ENCODE measurements at places on chromosomes 11 and 22.

DNA sequence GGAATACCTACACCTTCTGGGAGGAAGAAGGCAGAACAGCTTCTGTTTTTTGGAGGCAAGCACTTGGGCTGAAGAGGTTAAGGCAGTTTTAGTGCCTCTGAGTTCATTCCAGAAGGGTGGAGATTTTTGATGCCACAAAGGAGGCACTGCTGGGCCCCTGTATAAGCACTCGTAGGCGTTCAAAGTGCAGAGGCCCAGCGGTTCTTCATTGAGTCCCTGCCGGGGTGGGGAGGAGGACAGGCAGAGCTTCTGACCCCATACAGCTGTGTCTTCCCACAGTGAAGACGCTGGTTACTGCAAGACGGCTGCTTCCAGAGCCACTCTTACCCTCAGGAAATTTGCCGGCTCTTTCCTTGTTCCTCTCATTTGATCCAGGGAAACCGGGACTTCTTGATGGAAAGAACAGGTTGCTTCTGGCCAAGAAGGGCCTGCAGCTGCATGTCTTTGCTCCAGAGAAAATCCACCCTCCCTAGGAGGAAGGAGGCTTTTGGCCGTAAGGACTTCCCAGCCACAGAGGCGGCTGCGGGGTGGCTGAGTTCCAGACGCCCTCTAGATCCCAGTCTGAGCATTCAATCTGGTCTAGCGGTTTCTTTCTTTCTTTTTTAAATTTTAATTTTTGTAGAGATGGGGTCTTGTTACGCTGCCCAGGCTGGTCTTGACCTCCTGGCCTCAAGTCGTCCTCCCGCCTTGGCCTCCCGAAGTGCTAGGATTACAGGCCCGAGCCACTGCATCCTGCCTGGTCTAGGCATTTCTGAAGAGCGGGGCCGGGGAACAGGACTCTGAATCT lies 9.4 kb downstream of the ADAMTS15 start:
- DNase-seq, result no peak

GRCh38 chr22:48891688-48892577 lies 935.7 kb downstream of the BRD1 start:
- no peak for DNase-seq

GRCh38 chr11:12282676-12283075 lies 94.7 kb upstream of the PARVA start:
- DNase-seq, result no peak

- DNase-seq, result no peak
Observed at GRCh38 chr11:26331911-26332571, at the start of gene ANO3. Gene ANO3, plus strand, starts transcription at chr11:26332130. Its CDS starts 146 bp downstream, at chr11:26332276.

DNA sequence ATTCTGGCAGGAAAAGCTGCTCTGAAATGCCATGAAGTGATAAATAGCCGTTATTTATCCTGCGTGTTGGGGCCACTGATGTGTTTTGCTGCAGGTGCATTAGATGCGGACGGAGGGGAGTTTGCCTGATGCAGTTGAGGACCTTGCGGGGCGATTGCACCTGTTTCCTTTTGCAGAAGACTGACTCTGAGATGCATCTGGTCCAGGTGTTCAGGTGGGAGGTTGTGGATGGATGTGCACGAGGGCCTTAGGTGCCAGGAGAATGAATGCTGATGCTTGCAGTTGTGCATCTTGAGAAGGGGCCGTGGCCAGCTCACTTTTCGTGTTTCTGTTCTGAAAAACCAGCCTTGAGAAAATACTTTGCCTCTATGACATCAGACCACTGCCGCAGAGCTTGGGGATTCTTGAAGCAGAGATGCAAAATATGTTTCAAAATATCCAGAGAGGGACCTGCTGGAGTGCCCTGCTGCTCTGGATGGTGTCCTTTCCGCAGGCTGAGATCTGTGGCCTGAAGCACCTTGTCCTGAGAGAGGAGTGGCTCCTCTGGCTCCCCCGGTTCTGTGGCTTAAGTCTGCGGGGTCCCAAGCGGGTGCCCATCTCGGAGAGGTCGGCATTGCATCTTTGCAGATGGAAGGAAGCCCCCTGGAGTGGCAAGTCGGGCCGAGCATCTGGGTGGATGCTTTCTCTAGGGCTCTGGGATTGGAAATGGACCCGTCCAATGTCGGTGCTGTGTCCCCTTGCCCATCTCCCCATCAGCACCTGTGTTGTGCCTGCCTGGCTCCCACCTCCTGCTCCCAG lies 1031.1 kb downstream of the TBC1D22A start:
- no peak for DNase-seq

GRCh38 chr22:30186041-30186440 lies 60.5 kb downstream of the LIF start:
- DNase-seq, result no peak

DNA sequence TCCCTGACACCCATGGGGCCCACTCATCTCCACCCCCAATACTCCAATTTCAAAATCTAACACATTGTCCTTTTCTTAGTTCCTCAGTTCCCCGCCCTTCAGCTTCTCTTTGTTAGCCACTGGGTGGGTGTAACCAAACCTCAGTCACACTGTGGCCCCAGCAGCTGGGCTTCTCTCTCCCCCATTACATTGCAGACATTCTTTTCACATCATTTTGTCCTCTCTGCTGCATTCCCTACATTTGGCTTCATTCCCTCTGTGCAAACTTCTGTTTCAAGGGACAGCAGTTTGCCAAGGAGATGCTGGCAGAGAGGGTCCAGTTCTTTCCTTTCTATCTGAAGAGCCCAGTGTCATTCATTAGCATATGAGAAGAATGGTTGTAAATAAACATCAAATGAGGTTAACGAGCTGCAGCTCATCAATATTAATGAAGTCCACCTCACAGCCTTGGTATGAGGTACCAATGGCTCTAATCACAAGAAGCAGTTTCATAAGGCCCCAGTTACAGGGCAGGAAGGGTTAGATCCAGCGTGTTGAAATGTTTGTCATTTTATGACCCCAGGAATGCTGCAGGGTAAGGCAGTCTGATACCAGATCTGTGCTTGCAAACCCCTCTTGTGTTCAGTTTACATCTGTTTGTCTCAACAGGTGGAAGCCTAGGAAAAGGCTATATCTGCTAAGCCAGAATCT lies 72.3 kb downstream of the ARFGAP2 start:
- DNase-seq, result no peak

DNA sequence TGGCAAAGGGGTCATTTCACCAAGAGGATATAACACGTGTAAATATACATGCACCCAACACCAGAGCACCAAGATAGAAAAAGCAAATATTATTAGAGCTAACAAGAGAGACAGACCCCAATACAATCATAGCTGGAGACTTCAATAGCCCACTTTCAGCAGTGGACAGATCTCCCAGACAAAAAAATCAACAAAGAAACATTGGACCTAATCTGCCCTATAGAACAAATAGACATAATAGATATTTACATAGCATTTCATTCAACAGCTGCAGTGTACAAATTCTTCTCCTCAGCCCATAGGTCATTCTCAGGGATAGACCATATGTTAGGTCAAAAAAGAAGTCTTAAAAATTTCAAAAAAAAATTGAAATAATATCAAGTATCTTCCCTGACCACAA lies 312.8 kb downstream of the TTC28 start:
- DNase-seq, result no peak

GRCh38 chr11:119791047-119791446 lies 62.0 kb upstream of the NECTIN1 start:
- no peak for DNase-seq

- no peak for DNase-seq
Observed at GRCh38 chr11:44032299-44033085, 15.3 kb upstream of the ACCSL start.

DNA sequence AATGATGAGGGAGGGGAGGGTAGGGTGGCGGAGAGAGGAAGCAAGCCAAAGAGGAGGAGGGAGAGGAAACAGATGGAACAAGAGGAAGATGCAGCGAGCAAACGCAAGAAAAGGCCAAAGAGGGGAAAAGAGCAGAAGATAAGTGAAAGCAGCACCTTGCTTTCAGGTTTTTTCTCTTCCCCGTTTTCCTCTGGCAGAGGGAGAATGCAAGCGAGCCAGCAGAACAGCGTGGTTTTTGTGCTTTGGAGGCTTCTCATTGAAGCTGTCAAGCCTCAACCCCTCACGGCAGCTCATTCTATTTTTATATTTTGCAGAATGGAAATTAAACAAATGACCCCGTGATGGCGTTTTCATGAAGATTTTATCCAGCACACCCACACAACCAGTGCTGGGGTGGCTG lies 67.1 kb upstream of the GRAMD1B start:
- DNase-seq, result no peak

DNA sequence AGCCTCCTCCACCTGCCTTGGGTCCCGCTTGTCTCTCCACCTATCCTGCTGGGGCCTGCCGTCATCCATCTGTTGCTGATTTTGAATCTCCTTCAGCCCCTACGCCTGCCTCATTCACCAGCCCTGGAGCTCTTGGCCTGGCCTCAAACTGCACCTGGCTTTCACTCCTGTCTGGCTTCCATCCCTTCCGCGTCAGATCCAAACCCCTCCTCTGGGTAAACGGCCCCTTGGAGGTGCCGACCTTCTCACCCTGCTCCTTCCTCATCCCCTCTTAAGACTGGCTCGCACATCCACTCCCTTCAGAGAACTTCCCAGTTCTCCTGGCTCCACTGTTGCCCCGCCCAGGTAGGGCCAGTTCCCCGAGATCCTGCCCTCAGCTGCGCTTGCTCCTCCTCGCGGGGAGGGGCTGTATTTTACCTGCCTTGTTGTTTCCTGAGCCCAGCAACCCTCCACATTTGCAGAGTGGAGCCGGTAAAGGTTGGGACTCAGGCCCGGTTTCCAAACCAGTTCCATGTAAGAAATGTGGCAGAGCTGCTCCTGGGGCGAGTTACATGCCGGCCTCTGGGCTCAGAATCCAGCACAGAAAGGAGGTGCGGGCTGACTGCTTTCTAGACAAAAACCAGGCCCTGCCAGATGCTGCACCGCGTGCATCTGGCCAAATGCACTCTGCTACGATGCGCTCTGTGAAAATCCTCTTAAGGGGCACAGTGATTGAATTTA lies 13.9 kb upstream of the SHANK2 start:
- DNase-seq, result no peak

DNA sequence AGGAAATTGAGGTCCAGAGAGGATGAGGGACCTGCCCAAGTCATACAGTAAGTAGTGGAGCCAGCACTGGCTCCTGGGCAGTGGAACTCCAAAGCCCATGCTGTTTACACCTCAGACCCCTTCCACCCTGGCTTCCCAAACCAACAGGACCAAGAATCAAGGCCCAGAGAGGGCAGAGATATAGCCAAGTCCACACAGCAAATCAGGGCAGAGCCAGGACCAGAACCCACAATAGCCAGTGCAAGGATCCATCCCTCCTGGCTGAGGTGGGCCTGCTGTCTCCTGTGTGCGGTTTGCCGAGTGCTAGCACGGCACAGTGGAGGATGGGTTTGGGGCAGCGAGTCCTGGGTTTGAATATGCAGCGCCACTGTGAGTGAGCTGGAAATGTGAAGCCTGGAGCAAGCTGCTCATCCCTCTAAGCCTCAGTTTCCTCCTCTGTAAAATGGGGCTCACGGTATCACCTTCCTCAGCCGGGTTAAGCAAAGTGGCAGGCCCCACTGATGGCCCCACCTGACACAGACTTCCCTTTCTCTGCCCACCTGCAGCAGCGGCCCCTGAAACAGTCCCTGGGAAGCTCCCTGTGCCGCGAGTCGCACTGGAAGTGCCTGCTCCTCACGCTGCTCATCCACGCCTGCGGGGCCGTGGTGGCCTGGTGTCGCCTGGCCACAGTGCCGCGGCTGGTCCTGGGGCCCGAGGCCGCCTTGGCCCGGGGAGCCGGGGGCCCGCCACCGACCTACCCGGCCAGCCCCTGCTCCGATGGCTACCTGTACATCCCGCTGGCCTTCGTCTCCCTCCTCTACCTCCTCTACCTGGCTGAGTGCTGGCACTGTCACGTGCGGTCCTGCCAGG lies 2.3 kb downstream of the TMEM151A start:
- DNase-seq, result no peak

- DNase-seq, result no peak
Observed at GRCh38 chr11:48093795-48094642, 113.7 kb downstream of the PTPRJ start.

DNA sequence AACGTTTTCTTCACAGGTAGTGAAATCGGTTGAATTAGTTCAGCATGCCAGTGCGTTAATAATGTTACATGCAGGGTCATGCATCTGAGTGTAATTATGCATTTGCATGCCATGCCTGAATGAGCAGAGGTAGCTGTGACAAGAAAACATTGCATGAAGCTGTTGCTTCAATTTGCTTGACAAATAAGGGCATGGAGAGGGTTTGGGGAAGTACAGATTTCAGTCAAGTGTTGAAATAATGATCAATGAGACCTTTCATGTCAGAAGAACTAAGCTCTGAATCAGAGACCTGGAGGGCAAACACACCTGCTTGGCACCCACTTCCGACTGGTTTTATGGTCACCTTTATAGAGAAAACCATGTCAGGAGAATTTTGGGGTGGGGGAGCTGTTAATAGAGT lies 221.4 kb downstream of the DBX1 start:
- DNase-seq, result no peak

DNA sequence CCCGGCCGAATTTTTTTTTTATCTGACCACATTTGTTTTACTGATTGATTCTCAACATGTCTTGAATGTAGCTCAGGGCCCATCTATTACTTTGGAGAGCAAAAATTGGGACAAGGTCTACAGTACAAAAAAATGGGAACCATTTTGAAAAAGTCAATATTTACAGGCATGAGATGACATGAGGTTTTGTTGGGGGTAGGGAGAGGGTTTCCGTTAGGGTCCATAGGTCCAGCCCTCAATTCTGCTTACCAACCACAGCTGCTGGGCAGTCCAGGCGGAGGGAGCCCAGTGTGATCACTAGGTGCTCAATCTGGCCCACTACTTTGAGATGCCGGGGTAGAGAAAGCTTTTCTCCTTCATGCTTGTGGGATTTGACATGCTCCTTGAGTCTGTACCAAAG lies 18.3 kb downstream of the NRIP3 start:
- DNase-seq, result no peak

DNA sequence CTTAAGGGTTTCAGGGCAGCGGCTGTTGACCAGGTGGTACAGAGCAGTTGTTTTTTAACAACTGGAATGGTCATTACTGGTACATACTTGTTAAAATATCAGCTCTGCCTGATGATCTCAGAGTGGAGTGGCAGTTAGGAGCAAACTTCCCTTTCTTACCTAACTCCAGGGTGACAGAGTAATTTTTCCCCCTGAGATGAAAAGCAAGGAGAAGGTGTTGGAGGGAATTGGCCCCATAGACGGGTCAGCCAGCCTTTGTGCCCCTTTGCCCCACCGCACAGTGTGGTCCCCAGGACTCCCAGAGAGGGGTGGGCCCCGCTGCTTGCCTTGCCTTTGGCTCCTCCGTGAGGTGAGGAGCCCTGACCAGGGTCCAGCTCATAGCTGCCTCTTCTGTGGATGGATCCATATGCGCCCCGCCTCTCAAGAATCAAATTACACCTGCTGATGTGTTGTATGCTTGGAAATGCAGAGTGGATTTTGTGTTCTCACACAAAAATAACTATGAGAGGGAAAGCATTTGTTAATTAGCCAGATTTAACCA lies 27.0 kb upstream of the SORL1-AS1 start:
- DNase-seq, result no peak

DNA sequence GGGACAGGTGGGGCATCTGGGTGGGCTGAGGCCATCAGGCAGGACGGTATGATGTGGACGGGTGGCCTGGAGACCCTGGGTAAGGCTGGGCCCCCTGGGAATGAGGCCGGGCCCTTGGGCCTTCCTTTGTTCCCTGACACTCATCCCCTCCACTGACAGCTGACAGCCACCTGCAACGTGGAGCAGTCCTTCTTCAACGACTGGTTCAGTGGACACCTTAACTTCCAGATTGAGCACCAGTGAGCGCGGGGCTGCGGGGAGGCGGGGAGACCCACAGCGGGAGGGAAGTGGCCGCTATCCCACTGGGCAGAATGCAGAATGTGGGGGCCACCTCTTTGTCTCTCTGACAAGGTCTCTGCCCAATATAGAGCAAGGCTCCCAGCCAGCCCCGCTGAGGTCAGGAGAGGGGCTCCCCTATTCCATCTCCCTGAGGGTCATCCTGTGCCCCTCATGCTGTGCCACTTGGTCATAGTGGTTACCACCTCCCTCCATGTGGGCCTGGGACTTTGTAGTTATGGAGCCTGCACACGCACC lies 27.7 kb downstream of the FADS3 start:
- DNase-seq, result no peak

All from activated CD4-positive, alpha-beta T cell treated with anti-CD3 and anti-CD28 coated beads, Interleukin-2, amount 50 U/mL, for 4 hours (primary cell).